NCI-H1694 (cell line): ENCODE measurements at places on chromosomes 12 and 14.
A peak's percentile ranks its signal among the peaks of the same experiment; 100 is the strongest.

GRCh38 chr14:26319139-26319864, 278.5 kb downstream of the NOVA1 start:
- no peak for DNase-seq

DNA sequence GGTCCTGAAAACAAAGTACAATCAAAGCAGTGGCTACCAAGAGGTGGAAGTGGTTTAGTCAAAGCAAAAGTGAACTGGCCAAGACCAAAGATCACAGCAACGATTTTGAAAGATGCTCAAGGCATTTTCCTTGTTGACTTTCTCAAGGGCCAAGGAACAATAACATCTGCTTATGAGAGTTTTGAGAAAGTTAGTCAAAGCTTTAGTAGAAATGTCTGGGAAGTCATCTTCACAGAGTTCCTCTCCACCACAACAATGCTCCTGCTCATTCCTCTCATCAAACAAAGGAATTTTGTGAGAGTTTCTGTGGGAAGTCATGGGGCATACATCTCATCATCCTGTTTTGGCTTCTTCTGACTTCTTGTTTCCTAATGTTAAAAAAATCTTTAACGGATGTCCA, 80.1 kb downstream of the PLEKHA5 start:
- DNase-seq: no peak

GRCh38 chr14:103204852-103205540, 81.7 kb downstream of the TNFAIP2 start:
- no peak for DNase-seq

GRCh38 chr12:65741656-65742017, 82.6 kb upstream of the HMGA2 start:
- no peak for DNase-seq

- no peak for DNase-seq
Measured at GRCh38 chr14:77161011-77161410, 19.4 kb upstream of the ZDHHC22 start.

DNA sequence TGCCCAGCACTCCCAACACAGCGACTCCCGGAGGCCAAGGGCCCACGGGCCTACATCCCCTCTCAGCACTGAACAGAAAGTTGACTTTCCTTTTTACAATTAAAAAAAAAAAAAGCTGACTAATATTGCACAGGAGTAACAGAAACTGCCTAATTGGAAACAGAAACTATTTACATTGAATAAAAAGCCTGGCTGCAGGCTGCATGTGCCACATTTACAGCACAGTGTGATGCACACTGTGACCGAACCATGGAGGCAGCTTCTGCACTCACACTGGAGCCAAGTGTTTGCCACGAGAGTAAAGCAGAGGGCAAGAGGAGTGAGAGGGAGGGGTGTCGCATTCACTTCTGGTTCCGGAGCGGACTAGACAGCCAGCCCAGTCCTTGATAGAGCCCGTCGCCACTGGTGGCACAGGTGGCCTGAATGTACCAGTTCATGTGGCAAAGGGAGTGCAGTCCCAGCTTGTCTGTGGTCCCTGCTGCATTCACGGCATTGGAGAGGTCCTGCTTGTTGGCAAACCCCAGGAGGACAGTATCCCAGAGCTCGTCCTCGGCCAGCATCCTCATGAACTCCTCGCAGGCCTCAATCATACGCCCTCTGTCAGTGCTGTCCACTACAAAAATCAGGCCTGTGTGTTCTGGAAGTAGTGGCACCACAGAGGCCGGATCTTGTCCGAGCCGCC, 59.2 kb downstream of the SPPL3 start:
- no peak for DNase-seq

GRCh38 chr12:113837528-113838296, 128.4 kb downstream of the RBM19 start:
- no peak for DNase-seq

DNA sequence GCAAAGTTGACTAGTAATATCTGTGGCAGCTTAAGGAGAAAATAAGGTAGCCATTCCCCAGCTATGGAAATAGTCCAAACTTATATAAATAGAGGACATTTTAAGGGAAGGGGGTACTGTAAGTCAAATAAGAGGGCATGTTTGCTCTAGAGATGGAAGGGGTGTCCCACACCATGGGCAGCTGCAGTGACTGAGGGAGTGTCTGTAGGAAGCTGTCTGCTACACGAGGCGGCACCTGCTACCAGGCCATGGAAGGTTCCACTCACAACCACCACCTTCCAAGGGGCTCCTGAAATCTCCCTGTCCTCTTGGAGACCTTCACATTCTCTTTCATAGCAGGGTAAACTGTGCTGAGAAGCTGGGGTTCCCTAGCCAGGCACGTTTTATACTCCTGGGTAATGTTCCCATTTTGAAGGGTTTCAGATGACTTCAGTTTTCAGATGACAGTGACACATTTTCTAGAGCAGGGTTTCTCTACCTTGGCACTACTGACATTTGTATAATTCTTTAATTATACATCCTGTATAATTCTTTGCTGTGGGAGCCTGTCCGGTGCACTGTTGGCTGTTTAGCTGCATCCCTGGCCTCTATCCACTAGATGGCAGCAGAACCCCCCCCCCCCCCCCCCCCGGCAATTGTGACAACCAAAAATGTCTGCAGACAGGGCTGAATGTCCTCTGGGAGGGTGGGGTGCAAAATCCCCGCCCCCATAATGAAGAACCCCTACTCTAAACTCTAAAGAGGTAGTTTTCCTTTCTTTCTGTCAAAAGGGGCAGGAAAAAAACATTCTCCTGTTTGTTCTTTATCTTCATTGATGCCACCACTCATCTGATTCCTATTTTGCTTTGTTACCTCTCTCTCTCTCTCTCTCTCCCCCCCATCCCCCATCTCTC, 11.6 kb upstream of the SMCO2 start:
- no peak for DNase-seq

DNA sequence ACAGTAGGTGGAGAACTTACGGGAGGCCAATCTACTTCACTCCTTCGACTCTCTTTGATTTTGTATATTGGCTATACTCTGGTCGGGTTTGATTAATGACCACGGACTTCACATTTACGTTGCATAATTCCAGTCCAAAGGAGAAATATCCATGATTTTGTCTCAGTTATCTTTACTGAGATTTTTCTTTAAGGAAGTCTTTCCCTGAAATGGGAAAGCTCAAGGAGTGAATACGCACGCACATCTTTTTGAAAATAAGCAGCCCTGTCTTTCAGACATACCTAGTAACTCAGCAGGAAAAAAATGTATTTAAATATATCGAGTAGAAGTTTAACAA, 5.7 kb upstream of the ALX1 start:
- no peak for DNase-seq

GRCh38 chr14:61326847-61327246, 5.5 kb downstream of the PRKCH start:
- no peak for DNase-seq

DNA sequence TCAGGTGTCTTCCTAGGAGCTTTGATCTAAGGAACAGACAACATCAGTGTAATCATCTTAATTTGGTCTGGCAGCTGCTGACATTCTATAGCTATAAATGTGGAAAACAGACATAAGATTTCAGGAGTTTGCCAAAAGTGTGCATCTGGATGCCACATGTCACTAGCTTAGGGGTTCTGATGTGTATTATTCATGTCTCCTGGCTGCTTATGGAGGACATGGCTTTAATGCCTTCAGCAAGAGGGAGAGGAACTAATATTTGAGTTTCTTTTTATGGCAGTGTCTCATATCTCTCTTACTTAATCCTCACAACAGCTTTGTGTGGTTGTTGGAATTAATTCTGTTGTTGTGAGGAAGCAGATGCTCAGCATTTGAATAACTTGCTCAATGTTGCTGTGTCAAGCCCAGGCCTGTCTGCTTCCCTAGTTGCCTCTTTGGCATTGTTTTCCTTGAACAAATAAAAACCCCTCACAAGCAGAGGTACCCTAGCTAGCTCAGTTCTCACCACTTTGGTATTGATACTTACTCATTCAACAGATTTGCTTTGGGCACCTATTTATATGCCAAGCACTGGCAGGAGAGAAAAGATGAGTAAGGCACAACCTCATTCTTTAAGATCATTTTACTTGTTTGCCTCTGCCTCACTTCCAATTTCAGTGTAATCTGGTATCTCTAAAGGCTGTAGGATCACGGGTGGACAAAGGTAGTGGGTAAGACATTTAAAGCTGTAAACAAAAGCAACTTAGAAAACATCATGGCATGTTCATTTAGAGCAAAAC, 39.8 kb upstream of the EID3 start:
- DNase-seq: peak; percentile 77

DNA sequence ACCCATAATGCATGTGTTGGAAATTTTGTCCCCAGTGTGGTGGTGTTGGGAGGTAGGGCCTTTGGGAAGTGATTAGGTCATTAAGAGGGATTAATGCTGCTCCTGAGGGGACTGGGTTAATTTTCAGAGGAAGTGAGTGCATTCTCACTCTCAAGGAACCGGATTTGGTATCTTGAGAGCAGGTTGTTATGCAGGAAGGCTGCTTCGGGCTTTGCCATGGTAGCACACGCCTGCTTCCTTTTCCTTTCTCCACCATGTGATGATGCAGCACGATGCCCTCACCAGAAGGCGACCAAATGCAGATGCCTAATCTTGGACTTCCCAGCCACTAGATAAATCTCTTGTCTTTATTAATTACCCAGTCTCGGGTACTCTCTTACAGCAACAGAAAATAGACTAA, 257.1 kb downstream of the SSPN start:
- DNase-seq: no peak

- no peak for DNase-seq
Measured at GRCh38 chr14:100820957-100821356, 5.0 kb upstream of the MEG3 start.

DNA sequence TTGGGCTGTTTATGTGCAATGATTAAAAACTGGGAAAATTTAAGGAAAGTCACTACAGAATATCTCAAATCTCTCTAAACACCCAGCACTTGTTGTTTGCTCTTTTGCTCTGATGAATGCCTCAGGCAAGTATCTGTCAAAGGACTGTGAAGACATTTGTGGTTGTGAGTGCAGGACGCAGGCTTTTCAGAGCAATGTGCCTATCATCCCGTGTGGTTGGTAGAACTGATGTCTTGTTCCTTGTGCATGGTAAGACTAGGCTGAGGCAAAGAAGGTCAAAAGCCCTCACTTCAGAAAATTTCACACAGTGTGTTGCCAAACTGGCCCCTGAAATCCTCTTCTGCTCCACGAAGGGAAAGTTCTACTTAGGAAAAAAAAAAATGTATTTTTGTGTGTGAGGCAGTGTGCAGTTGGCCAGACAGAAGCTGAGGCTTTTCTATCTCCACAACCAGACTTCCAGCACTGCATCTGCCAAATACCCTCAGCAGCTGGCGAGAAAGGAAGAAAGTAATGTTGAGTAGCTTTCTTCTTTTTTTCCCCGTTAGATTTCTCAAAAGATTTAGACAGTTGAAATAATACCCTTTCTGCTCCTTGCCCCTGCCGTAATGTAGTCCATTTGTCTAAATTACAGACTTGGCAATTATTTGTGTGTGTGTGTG, 1103.1 kb downstream of the VRK1 start:
- no peak for DNase-seq

DNA sequence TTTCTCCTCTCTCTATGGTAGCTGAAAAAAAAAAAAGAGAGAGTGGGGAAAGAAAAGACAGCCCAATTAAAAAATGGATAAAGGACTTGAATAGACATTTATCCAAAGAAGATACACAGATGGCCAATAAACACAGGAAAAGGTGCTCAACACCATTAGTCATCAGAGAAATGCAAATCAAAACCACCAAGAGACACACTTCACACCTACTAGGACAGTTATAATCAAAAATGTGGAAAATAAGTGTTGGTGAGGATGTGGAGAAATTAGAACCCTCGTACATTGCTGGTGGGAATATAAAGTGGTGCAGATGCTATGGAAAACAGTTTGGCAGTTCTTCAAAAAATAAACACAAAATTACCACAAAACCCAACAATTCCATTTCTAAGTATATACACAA, 172.4 kb upstream of the GRIN2B start:
- no peak for DNase-seq

DNA sequence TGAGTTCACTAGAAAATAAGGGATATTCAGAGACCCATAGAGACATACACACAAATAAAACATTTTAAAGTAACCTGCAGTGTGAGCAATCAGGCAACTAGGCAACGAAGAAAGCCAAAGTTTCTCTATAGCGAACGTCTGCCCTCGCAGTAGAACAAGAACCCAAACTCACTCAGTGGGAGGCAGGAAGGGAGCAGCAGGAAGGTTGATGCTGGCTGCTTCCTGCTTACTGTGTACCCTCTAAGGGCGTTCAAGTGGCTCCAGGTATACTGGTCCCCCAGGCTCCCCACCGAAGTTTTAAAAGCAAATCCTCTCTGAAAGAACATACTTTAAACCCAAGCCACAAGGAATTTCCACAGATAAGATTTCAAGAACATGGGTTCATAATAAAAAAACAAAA, 249.3 kb downstream of the FOXN3 start:
- no peak for DNase-seq

DNA sequence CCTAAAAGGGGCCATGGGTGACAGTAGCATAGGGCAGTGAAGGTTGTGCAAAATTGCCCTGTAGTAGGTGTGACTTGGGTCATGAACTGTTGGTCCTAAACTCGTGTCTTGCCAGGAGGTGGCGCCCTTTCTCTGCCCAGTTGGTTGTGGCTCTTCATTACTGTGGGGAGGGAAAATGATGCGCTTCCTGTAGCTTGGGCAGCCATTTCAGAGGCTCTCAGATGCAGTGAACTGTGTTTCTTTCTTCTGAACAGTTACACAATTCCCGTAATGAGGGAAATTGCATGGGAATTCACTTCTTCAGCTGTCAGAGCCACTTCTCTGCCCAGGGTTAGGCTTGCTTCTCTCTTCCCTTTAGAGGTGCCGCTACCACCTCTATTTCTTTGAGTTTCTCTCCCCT, 148.1 kb upstream of the NRXN3 start:
- peak; percentile 80 for DNase-seq

DNA sequence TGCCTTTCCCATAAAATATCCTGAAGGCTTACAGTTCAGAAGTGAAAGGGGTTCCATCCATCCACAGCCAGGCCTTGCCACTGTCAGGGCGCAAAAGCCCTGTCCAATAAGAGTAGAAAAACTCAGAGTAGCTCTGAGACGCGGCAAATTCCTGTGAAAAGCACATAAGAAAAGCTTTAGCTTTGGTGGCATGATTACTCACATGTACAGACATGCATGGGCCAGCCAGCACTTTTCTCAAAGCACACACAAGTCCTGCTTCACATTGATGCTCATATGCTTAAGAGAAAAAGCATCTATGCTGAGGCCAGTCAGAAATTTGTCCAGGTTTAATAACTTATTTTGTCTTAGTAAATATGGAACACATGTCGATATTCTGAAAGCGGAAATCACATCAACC, 25.5 kb downstream of the CLEC1A start:
- DNase-seq: no peak

DNA sequence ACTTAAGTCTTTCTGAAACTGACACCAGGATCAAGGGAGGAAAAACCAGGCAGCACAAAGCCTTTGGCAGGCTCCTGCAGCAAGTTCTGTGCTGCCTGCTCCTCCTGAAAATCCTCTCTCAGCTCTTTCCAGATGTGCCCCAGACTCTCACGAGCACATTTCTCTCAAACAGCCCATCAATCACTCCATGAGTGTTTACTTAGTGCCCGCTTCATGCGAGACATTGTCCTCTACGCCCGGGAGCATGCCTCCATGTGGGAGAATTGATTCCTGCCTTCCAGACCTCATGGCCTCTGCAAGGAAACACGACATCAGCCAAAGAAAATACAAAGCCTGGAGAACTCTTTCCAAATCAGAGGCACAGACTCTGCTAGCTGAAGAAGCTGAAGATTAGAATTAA, 46.5 kb upstream of the TSPAN11 start:
- DNase-seq: no peak
